Prostate gland (tissue), 2 donors: ENCODE measurements at places on chromosomes 12 and 14.

GRCh38 chr12:4169531-4169930, 104.0 kb upstream of the CCND2 start:
- no peak for DNase-seq

DNA sequence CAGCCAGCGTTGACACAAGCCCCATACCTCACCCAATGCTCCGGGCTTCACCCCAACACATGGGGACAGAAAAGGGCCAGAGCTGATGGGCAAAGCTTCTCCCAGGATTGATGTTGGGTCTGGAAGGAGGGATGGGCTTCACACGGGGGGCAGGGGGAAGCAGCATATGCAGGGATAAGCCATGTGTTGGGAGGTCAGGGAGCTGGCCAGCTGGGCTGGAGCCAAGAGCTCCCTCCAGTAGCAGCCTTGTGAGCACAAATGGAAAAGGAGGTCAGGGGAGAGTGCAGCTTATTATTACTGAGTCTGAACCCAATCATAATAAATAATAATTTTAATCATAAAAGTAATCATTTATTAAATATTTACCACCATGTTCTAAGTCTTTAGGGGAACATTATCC, 9.3 kb downstream of the PLEKHD1 start:
- DNase-seq = no peak

DNA sequence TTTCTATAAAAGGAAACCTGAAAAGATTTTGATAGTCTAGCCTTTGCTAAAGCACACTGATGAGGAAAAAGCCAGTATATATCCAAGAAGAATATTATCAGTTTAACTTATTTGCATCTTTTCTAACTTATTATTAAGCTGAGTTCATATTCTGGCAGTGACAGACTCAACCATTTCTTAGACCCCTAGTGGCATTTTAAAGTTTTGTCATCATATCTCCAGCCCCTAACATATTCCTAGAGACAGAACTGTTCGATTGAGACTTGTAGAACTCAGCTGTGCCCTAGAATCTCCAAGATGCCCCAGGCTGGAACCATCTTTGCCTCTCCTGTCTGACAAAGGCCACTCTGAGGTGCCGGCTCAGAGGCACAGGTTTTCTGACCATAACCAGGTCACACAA, 365.6 kb downstream of the NELL2 start:
- DNase-seq = no peak

DNA sequence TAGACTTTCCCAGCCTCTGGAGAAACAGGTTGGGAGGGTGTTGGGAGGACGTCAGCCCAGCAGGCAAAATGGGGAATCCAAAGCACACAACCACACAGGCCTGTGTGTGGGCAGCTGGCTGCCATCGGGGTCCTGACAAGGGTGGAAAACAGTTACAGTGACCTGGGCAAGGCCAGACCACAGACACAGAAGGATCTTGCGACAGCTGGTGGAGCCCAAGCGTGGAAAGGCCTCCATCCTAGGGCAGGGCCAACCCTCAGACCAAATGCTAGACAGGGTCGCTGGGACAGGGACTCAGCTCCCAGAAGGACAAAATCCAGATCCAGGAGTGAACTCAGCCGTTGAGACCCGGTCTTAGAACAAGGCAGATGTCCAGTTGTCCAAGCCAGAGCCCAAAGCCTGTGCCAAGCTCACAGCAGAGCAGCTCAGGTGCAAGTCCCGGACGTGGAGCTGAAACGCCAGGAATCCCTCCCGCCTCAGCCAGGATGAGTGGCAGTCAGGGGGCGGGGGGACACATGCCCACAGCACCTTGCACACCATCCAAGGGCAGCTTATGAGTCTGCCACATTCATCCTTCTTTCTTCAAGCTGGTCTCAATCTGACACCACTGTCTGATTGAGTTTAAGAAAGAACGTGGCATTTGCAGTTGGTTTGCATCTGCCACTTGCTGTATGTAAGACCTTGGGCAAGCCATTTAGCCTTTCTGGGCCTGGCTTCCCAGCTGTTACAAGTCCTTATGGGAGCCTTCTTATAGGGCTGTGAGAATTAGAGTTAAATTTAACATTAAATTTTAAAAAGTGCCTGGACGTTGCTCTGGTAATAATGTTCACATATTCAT, 37.6 kb downstream of the DEGS2 start:
- no peak for DNase-seq

DNA sequence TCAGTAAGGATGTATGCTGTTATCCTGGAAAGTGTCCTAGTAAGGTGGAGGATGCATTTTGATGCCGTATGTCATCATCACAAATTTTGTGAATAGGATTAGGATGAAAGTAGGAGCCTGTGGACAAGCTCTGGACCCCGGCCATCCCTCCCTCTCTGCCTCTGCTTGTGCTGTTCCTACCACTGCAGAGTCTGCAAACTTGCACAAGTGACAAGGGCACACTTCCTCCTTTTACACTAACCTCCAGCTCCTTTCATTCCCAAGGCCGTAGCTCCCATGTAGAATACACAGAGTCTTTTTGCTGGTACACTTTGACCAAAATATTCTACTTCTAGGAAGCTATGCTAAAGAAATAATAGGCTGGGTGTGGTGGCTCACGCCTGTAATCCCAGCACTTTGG, 13.3 kb upstream of the TMCC3 start:
- DNase-seq = no peak
